ENCODE measurements at places on chromosomes 2 and 18.
A peak's percentile ranks its signal among the peaks of the same experiment; 100 is the strongest.

GRCh38 chr18:36096955-36097354 lies 29.6 kb upstream of the RPRD1A start:
- DNase-seq = no peak

DNA sequence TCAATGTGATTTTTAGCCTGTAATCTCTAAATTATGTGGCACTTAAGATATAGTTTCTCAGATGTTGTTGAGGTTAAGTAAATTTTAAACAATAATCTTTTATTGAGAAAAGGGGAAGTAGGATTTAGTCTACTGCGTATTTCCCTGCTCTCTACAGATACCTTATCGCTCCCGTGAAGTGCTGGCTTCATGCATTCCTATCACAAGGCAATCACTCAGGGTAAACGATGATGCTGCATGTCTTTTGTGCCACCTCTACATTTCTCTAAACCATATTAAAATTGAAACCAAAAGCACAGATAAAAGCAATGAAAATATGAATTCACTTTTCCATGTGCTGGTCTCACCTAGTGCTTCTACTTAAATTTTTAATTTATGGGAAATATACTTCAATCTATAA lies 14.4 kb upstream of the RPE start:
- no peak for DNase-seq

- no peak for DNase-seq
Observed at GRCh38 chr2:238103465-238104225, 3.5 kb downstream of the ESPNL start.

GRCh38 chr18:49632588-49632987 lies 70.7 kb downstream of the LIPG start:
- DNase-seq = no peak

DNA sequence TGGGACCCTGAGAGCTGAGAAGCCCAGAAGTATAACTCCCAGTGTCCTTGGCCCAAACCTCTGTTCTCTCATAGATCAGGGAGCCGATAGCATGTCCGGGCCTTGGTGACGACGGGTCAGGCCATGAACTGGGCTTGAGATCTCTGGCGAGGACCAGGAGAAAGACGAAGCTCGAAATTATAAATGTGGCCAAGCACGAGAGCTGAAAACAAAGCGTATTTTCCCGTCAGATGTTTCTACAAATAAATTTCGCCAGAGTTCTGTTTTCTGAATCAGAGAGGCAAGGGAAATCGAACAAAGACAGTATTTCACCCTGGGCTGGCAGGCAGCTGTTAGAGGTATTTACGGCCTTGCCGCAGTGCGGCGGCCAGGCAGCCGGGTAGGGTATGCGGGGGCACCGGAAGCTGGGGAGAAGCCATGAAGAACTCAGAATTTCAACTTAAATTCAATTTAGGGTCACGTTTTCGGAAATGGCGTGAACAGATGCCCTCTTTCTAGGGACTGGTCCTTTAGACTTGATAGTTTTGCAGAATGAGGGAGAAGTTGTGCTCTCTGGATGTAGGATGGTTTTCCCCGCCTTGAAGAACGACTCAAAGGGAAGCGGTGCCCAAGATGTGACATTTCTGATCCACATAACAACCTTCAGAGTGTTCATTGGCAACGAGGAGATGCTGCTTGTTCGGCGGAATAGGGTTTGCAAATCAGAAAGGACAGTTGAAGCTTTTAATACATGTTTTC lies 9.6 kb downstream of the HOXD8 start:
- DNase-seq = no peak

DNA sequence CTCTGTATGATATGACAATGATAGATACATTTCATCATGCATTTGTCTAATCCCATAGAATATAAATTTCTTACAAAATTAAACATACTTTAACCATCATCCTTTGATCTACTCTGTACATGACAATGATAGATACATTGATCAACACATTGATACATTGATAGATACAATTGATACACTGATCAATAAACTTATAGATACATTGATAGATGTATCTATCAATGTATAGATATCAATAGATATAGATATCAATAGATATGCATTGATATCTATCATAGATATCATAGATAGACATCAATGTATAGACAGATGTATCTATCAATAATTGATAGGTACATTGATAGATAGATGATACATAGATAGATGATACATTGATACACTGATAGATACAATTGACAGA lies 105.4 kb downstream of the DYM start:
- DNase-seq = no peak

- no peak for DNase-seq
Observed at GRCh38 chr2:8522687-8523086, 159.2 kb upstream of the ID2 start.

DNA sequence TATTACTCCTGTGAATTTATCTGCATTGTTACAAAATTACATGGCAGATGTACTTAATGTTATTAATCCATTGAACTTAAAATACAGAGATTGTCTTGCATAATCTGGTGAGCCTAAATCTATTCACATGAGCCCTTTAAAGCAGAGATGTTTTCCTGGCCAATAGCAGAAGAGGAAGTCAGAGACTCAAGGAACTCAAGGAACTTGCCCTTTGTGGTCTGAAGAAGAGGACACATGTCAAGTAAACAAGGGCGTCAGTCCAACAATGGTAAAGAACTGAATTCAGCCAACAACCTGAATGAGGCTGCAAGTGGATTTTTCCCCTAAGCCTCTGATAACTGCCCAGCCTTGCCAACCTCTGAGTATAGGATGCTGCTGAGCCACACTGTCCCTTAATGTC lies 356.3 kb upstream of the PKDCC start:
- no peak for DNase-seq

DNA sequence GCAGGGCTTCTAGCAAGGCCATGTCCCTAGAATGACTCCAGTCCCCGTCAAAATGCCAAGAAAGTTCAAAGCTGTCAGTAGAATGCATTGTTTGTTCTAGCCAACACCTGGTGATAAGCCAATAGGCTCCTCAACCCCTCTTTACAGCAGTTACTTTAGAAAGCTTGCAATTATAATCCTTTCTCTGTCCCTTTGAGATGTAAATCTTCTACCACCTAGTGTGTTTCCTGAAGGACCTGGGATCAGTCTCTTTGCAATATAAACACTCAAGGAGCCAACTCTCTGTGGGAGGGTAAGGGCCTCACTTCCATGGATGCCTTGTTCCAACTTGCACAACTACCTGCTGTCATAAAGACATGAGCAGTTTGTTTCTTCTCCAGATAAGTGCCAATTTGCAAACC lies 301.8 kb downstream of the NBAS start:
- peak; percentile 39 for DNase-seq

GRCh38 chr18:23200756-23201155 lies 65.5 kb downstream of the CABLES1 start:
- peak; percentile 10 for DNase-seq

GRCh38 chr2:51579412-51579811 lies 547.5 kb upstream of the NRXN1 start:
- no peak for DNase-seq

- DNase-seq = no peak
Observed at GRCh38 chr2:70371753-70372152, 69.9 kb upstream of the FAM136A start.

- DNase-seq = no peak
Observed at GRCh38 chr2:240926516-240927389, 20.6 kb downstream of the CROCC2 start.
